ENCODE measurements at places on chromosomes 11 and 22. TPM values are rescaled to one million over a fixed set of nuclear protein-coding genes. Genes with fewer than 3 reads are reported as not detected.

Gene FAM180B
- total RNA-seq: not detected

Gene SLCO2B1
- total RNA-seq: 200 TPM

Gene PARVA
- total RNA-seq: 11.1 TPM

Gene CDC42BPG
- total RNA-seq: 1.00 TPM

DNA sequence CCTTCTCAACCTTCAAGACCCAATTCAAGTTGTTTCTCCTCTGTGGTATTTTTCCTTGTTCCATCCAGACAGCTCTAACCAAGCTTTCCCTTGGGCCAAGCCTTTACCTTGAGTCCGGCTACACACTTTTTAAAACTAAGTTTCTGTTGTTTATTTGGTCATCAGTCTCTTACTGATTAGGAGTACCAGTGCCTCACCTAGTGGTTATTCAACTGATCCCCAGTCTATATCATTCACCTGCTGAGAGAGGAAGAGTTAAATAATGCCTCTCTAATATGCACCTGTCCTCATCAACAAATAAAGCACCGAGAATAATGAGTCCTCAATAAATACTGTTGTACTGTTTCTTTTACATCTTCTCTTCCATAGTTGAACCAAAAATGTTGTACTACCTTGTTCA lies 160.8 kb downstream of the MSANTD4 start:
- no peaks in the 10 kb centered on the region for H3K36me3 ChIP-seq
- H3K4me3 ChIP-seq: no peak overlapping the region
- H3K27ac ChIP-seq: no peak overlapping the region
- H3K4me1 ChIP-seq: no peaks in the 10 kb centered on the region
- no peaks in the 10 kb centered on the region for H3K27me3 ChIP-seq

- no peak overlapping the region for H3K27ac ChIP-seq
- H3K4me1 ChIP-seq: peaks cover 4% of the 10 kb centered on the region
- H3K4me3 ChIP-seq: no peak overlapping the region
- H3K27me3 ChIP-seq: peaks cover 6% of the 10 kb centered on the region
- DNase-seq: no peak
Observed at GRCh38 chr11:132941761-132942160, 590.5 kb downstream of the OPCML start.

- H3K36me3 ChIP-seq: no peaks in the 10 kb centered on the region
- no peak for DNase-seq
Observed at GRCh38 chr11:13777341-13777985, 109.0 kb downstream of the FAR1 start.

DNA sequence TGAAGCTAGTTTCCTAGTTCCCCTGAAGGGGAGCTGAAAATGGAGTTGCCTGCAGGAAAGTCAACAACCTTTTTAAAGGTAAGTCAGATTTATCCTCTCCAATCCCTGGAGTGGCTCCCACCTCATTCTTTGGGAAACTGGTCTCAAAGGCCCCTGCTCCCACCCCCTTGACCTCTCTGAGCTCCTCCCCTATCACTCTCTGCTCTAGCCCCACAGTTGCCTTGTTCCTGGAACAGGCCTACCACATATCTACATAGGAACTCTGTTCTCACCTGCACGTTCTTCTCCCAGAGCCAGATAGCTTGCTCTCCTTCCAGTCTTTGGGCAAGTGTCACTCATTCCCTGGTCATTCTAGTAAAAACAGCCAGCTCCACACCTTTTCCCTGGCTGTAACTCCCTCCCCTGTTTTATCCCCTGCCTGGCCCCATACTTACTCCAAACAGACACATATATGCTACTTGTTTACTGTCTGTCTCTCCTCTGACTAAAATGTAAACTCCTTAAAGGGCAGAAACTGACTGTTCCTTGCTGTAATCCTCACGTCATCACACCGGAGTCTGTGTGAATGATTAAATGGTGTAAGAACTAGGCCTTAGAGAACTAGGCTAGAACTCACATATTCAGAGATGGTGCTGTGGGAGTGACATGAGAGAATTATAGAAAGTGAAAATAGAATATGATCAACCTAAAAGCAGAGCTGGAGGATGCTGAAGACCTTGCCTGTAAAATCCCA lies 53.3 kb downstream of the TCF20 start:
- peaks cover 21% of the 10 kb centered on the region for H3K36me3 ChIP-seq
- no peak overlapping the region for H3K4me3 ChIP-seq
- H3K27ac ChIP-seq: no peak overlapping the region
- no peaks in the 10 kb centered on the region for H3K27me3 ChIP-seq
- H3K4me1 ChIP-seq: no peaks in the 10 kb centered on the region

Data from right lobe of liver (tissue), 6 donors.